OCI-LY7 (cell line): ENCODE measurements at places on chromosomes 5 and 9.

- no peak for DNase-seq
These were observed 156.4 kb upstream of the MAP3K1 start for GRCh38 chr5:56658972-56659371.

- peak; percentile 16 for DNase-seq
These were observed 53.8 kb upstream of the RXRA start for GRCh38 chr9:134272302-134273023.

- DNase-seq, result no peak
These were observed 10.1 kb downstream of the TRIO start for GRCh38 chr5:14153071-14153864.

DNA sequence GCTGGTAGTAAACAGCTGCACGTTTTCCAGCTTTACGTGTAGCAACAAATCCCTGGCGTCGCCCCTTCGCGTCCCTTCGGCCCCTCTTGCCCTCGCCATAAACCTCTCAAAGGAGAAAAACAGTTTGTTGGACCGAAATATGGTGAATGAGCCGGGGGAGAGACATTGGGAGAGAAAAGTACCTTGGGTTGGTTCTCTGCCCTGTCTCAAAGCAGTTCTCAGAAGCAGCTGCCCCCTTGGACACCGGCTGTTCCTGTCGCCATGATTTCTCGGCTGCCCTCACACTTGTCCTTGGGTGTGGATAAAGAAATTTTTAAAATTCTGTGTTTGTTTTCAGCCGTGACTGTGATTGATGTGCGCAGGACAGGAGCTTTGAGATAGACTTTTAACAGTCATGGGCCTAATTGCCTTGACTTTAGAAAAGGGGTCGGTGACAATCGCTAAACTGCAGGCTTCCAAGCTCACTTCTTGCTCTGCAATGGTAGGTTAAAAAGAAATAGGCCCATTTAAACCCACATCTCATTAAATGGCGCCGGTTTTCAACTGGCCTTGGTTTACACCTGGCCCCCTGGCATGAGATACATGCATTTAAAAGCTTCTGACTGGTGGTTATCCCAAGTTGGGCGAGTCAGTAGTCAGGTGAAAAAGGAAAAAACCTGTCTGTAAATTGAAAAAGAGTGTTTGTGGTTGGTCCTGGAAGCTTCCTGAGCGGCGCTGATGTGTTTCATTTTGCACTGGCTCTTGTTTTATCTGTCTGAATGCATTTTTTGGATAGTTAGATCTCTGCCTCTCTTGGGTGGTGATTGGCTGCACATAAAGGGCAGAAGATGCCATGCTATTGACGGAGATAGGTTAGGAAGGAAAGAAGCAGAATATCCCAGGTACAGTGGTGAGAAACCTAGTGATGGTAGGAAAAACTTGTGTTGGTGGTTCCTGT is 983 bp downstream of the RCL1 start:
- no peak for DNase-seq

DNA sequence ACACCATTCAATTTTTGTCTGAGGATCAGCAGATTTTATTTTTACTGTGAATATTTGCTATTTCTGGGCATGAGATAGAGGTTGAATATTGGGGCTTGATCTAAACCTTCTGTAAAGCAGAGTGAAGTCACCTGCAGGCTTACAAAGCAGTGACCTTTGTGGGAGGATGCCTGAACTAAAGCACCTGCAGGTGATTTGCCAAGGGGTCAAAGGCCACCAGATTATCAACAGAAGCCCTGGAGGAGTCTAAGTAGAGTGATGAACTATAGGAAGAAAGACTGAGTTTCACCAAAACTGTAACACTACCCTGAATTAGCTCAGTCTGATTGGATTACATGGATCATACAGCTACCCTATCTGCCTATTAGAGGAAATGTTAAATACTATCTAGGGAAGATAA is 144.3 kb upstream of the PRLR start:
- no peak for DNase-seq

- DNase-seq, result no peak
These were observed 22.0 kb downstream of the FBXW5 start for GRCh38 chr9:136922540-136922939.

DNA sequence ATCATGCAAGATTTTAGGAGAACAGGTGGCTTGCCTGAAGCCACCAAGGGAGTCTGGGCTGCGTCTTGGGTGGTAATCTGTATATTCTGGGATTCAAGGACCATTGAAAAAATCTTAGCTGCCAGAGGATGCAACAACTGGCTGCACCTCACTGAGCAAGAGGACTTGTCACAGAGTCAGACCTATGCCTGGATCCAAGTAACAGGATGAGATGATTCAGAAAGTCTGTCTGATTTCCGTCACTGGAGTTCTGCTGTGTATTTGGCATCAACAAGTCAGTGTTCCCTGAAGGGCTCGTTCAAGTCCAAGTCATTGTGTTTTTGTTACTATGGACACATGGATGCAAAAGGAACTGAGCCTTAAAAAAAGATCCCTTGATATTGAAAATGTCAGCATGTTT is 37.8 kb upstream of the CARTPT start:
- DNase-seq, result no peak

DNA sequence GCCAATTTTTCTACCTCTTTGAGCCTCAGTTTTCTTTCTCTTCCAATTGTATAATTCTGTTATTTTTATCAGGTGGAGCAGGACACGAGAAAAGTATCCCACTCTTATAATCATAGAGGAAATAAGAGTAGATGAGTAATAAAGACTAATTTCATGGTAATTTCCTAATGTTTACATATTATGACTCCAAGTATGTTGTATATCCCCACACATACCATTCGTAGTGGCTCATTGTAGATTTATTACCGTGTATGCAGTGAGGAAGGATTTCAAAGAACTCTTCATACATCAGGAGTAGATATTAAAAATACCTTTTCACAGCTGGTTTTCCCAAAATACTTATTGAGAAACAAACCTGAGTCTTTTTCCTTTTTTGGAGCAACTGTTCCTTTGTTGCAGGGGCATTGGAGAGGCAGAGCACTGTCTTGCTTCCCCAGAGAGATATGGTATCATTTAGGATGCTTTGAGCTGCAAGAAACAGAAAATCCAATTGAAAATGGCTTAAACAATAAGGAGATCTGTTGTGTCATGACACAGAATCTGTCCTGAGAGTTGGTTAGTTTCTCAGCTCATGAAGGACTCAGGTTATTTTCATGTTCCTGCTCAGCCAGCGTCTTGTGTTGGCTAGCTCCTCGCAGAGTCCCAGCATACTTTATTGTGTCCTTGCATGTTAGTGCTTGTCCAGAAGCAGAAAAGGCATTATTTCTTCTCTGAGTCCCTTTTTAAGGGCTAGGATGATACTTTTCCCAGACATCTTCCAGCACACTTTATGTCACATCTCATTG is 291.2 kb downstream of the ARHGAP26 start:
- DNase-seq, result no peak

GRCh38 chr5:120517607-120518252 is 53.6 kb downstream of the PRR16 start:
- DNase-seq, result no peak

GRCh38 chr5:23026252-23027170 is 173.4 kb upstream of the CDH12 start:
- DNase-seq, result no peak

DNA sequence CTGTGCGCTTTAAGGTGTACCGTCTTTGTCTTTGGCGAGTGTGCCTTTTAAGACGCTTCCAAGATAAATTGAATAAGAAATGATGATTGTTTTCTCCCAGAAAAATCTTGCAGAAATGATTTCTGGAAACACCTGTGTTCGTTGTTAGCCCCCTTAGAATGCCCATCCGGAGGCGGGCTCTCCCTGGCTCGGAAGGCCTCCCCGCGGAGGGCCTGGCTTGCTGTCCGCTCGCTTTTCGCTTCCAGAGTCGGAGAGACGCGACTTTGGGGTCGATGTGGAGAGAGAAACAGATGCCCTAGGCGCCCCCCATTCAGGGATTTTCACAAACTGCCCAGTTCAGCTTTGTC is 23.9 kb downstream of the LECT2 start:
- DNase-seq, result no peak

DNA sequence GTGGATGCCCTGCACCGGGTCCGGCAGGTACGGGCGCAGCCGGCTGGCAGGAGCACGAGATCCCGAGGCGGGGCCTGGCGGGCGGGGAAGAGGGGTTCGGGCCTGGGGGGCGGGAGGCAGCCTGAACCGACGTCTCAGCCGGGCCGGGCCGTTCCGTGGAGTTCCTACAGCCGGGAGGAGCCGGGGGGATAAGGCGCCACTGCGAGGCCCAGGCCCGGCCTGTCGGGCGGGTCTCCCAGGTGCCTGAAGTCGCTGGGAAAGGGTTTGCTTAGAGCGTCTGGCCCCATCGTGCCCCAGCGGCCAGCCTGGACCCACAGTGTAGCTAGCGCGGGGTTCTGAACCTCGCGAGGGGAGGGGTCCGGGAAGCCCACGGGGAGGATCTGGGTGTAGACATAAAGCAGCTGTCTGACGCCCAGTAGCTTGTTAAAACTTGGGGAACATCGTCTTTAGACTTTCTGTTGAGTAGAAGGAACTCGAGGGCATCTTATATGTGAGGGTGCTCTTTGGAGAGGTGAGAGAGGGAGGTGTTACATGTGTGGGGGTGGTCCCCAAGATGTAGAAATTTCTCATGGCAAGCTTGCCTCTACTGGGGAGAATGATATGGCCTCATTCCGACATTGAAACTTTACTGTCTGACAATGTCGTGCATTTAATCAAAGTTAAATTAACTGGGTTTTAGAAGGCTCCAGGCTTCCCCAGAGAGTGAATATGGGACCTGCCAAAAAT is 524 bp downstream of the FUBP3 start:
- peak; percentile 22 for DNase-seq

DNA sequence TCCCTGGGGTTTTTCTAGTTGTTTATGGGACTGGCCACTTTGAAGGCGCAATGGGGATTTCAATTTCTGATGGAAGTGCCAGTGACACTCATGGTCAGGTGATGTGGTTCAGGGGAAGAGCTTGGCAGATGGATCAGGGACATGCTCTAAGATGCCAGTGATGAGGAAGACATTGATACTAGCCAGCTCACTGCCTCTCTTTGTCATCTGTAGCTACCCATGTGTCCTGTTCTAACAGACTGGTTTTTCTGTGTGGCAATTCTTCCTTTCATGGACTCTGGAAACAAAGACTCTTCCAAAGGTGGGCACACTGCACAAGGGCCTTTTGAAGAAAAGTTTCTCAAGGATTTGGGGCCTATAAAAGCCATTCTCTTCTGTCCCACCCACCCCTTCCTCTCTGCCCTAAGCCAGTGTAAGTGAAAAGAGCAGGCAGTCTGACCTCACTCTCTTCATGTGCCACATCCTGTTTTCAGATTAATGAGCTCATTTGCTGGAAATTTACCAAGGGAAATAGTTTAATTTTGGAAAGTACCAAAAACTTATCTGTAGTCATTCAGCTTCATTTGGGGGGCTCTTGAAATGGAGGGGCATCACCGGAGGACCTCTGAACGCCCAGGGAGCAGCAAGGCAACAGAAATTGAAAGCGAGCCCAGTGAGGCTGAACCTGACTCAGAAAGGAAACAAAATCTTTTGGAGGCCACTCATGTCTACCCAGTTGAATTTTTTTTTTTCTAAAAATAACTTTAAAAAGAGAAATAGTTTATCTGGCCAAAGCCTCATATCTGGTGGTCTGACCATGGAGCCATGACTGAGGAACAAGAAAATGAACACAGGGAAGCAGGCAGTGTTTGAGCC is 4.9 kb upstream of the TRAF1 start:
- DNase-seq, result peak; percentile 80

DNA sequence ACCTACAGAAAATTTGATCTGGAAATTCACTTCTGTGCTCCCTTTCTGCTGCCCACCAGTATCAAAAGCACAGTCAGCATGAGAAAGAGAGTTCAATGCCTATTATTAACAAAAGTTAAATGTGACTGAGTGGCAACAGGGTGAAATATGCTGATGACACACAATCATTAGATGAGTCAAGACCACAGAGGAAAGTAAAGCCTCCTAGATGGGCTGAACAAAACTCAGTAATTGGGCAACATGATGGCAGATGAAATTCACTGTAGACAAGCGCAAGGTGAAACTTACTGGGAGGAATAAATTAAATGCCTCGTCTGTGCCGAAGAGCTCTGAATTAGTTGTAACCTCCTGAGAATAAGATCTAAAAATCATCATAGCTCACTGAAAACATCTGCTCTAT is 752.8 kb downstream of the IRX1 start:
- DNase-seq, result no peak

DNA sequence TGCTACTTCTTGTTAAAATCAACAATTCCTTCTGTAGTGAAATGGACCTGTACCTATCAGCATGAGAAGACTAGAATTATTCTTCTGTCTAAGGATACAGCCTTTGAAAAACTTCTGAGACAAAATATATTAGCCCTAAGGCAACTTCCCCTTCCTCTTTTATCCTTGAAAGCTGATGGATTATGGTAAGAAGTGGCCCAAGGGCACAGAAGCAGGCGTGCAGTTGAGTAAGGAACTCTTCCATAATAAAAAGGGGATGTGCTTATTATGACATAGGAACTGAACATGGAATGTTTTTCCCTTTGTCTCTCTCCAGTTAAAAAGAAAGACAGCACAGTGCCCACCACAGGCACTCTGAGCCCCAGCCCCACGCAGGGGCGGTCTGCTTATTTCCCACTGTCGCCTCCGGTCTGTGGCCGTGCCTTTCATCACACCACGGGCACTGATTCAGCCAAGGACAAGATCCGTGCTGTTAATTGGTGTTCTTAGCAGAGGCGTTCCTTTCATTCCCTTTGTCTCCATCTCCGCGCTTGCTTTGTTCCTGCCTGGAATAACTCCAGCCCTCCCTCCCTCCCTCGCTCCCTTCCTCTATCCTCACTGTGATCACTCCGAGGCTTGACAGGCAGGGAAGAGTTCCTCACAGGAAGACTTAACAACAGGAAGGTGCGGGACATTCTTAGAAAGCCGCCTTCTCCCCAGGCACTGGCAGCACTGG is 135.9 kb upstream of the OTULINL start:
- DNase-seq, result no peak

DNA sequence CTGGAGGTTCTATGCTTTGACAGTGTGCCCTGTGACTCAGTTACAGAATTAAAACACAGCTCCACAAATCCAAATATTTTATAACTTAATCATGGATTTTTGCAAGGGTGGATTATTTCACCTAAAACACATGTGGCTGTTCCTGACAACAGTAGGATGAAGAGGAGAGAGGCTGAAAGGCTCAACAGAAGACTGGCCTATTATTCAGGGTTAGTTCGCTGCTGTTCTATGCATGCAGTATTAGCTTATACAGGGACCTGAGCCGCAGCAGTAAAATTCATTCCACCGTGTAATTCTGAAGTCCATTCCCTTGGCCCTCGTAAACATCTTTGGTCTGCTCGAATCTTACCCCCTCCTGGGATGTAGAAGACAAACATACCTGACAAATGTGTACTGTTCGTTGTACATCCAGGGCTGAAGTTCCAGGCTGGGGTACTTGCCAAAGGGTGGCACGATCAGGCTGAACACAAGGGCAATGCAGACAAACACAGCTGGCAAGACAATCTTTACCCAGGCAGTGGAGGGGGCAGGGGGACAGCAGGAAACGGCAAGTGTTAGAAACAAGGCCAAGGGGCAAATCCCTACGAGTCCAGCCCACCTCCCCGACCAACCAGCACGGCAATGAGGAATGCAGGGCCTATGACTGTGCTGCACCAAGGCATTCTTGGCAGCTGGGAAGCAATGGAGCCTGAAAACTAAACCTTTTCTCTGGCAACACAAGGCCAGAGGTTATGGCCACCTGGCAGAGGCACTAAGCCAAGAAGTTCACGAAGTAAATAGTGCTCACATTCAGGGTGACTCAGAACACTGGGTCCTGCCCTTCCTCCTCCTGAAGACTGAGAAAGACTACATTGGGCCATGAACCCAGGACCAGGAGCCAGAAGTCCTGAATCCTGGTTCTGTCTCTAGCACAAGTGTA is 46.8 kb downstream of the NIPSNAP3B start:
- DNase-seq, result no peak
